ENCODE measurements at places on chromosomes 1 and 21.
A peak's percentile ranks its signal among the peaks of the same experiment; 100 is the strongest.

DNA sequence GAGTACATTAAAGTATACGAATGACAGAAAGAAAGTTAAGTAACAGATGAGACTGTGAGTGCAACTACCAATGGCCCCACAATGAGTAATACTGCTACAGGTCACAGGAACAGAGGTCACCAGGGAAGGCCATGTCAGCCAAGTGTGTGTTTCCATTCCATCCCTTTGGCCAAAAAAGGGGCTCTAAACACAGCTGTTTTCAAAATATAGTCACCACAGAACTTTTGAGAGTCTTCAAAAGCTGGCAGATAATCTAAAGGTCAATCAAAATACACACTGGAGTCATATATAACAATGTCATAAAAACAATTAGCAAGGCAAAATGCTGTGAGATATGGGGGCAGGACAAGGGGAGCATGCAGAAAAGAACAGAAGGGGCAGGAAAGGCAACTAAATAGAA, 10.2 kb downstream of the USP24 start:
- DNase-seq = no peak

DNA sequence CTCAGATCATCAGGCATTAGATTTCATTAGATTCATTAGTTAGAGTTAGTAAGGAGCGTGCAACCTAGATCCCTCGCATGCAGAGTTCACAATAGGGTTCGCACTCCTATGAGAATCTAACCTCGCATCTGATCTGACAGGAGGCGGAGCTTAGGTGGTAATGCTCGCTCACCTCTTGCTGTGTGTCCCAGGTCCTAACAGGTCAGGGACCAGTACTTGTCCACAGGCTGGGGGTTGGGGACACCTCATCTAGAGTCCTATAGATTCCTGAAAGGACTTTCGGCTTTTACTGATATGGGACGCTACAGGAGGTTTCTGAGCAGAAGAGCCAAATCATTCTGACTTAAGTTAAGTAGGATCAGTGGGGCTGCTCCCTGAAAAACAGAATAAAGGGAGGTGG, 91.4 kb downstream of the AKT3 start:
- DNase-seq = no peak

- no peak for DNase-seq
Observed at GRCh38 chr1:72371259-72372035, 89.1 kb upstream of the NEGR1 start.

GRCh38 chr1:236129306-236129705, 13.0 kb upstream of the GPR137B start:
- DNase-seq = no peak

GRCh38 chr1:170134521-170134920, 11.2 kb upstream of the NTMT2 start:
- no peak for DNase-seq

GRCh38 chr1:181160998-181161870, 72.7 kb downstream of the IER5 start:
- DNase-seq = peak; percentile 26

- peak; percentile 3 for DNase-seq
Observed at GRCh38 chr1:48677306-48678287, 99.1 kb downstream of the BEND5 start.

- DNase-seq = no peak
Observed at GRCh38 chr1:57086154-57086553, 120.3 kb upstream of the C8B start.

DNA sequence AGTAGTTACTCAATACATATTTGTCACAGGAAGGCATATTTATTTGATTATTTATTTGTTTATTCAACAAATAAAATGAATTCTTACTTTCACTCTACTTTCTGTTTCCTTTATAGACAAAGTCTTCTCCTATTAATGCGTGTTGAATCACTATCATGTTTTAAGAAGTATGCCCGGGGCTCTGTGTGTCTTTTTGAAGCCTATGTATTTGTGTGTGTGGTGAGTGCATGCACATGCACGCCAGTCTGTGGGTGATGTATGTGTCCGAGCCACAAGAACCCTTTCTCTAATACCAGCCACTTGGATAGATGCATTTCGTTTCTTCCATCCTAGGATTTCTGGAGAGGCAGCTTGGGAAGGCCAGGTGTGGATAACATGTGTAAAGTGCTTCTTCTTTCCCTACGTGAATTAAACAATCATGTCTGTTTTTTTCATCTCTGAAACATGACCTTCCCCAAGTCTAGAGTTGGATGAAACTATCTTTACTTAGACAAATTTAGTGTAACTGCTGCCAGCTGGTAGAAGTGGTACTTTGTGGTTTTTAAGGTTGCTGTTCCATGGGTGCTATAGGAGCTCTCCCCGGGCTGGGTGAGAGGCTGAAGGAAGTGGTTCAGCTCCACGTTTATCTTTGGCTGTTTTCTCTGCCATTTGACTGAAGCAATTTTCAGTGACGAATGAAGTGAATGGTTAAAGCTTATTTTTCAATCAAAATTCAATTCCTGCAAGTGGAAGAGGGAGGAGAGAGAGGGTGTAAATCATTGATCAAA, 46.8 kb upstream of the PPM1J start:
- no peak for DNase-seq

DNA sequence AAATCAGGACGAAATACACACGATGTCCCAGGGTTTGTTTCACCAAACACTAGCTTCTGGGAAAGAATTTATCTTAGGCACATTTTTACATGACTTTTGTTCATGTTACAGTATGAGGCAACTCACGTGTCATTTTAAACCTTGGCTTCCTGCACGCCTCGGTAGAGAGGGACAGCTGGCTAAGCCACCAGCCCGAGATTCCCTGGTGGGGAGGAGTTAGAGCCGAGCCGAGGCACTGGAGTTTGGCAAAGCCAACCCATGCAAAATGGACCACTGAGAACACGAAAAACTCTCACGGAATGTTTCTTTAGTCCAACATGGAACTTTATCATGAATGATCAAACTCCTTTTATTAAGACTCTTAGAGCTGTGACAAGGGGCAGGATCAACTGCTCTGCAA, 240.0 kb downstream of the DYRK1A start:
- no peak for DNase-seq

- DNase-seq = no peak
Observed at GRCh38 chr21:30072496-30072895, 94.1 kb downstream of the CLDN17 start.

- DNase-seq = peak; percentile 12
Observed at GRCh38 chr1:66503841-66504470, 30.0 kb upstream of the SGIP1 start.

GRCh38 chr1:211632117-211632807, 43.2 kb downstream of the NEK2 start:
- no peak for DNase-seq

DNA sequence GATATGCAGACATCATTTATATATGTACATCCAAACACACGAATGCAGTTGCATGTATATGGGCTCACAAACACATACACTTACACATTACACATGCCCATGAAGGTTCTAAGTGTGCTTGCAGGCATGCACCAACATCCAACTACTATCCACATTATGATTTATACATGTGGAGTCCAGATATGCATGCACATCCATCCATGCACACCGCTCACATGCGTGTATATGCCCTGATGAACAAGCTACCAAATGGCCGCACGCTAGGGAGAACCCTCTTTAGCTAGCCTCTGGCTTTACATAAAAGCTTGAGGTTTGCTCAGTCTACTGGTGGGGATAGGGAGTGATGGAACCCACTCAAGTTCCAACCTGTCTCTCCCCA, 8.5 kb downstream of the GPR3 start:
- DNase-seq = no peak

GRCh38 chr1:12384836-12385456, 155.1 kb downstream of the VPS13D start:
- DNase-seq = peak; percentile 55

- DNase-seq = no peak
Observed at GRCh38 chr1:78045926-78046778, at the start of gene GIPC2. Gene GIPC2 (plus strand): TSS chr1:78045966. CDS start chr1:78046095, 129 bp downstream.

GRCh38 chr1:8941906-8942305, 3.8 kb upstream of the CA6 start:
- DNase-seq = no peak

- DNase-seq = peak; percentile 96
Observed at GRCh38 chr1:53238197-53239155, at the start of gene MAGOH. Gene MAGOH (minus strand): TSS chr1:53238518. CDS start chr1:53238448, 70 bp downstream.

DNA sequence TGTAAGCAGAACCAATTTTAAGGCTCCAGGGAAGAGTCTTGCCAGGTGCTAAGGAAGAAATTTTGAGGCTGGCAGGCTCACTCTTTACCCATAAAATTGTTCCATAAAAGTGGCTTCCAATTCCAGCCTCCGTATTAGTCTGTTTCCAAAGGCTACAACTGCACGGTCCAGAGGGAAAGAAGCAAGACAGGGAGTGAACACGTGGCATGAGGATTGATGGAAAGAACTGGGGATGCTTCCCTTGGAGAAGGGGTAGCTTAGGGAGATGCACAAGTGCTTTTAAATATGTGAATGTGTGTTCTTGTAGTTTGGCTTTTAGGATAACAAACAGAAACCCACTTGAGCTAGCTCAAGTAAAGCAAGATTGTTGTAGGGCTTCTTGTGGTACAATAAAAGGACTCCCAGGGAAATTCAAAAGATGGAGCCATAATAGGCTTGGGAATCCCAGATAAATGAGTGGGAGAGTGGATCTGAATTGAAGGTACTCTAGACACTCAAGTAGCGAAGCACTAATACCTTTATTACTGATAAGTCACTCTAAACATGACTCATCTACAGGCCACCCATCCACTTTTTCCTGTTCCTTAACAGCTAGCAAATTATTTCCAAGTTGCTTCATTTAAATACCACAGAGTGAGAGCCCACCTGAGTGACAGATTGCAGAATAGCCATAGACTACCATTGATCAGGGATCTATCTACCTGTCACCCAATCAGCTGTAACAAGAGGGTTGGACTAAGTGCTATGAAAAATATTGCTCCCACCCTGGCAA, 34.8 kb upstream of the NPL start:
- no peak for DNase-seq

DNA sequence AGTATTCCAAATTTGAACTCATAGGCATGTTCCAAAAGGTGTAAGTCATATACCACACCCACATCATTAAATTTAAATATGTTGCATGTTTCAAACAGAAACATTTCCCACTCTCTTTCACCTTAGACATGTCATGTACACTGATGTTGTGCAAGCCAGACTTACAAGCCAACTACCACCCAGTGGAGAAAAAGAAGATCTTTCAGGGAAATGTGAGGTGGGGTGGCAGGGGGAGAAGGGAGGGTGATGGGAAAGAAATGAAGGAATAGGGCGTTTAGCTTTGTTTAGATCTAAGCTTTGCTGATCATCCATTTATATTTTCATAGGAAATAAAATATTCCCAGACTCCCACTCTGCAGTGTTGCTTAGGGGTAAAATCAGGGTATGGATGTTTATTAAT, 1.6 kb downstream of the NEGR1 start:
- no peak for DNase-seq

GRCh38 chr21:44279354-44280260, 6.1 kb upstream of the AIRE start:
- no peak for DNase-seq

GRCh38 chr1:223140611-223141405, 2.2 kb downstream of the TLR5 start:
- DNase-seq = no peak

- peak; percentile 11 for DNase-seq
Observed at GRCh38 chr1:3651026-3651929, 1.0 kb upstream of the TP73 start.

DNA sequence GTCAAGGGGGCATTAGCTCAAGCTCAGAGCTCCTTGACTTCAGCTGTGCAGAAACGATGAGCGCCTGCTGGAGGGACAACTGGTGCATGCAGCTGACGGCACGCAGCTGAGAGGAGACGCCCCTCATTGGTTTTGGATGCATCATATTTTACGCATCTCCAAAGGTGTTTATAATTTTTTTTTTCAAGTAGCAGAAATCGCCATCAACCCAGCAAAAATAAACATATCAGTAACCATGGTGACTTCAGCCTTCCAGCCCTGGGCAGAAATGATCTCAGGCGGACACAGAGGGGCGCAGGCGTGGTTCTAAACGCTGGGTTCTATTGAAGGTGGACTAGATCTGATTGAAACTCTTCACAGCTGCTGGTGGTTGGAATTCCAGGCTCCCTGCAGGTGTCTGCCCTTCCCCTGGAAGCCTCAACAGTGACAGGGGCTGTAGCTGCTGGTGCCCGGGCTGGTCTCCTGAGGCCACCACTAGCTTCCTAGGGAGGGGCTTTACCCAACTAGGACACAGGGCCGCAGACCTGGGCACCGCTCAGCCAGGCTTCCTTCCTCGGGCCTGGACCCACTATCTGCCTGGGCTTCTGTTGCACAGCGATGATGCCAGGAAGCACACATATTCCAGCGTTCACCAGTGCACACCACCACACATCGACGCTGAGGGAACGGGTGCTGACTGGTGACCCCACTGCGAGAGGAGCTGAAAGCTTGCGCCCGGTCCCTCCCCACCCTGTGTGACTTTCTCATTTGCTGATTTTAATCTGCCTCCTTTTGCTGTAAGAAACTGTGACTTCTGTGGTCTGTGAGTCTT, 63.7 kb upstream of the ABCG1 start:
- no peak for DNase-seq

DNA sequence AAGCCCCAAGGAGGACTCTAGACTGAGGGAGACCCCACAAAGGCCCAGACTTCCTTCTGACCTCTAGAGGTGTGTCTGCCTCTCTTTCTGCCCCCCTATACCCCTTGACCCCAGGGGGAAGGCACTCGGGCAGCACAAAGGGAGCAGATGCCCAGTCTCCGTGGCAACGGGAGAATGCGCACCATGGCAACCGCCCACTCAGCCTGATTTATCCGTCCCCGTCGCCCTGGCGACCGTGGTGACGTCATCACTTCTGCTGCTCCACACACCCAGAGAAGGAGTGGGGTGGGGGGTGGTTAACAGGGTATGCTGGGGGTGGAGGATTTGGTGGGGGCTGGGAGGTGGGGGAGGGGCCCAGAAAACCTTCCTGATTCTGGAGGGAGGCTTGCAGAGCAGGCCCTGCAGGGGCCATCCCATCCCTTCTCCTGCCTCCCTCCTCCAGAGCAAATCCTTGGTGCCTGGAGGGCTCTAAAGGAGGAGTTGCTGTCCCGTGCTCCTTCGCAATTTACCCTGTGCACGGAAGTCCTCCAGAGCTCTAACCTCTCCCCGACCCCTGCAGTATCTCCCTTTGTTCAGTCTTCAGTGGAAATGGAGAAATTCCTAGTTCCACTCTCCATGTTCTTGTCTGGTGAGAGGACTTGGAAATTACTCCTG, 6.3 kb downstream of the CELF3 start:
- peak; percentile 19 for DNase-seq

GRCh38 chr1:205339197-205339702, 17.5 kb downstream of the KLHDC8A start:
- DNase-seq = no peak

GRCh38 chr1:208129060-208129459, 115.1 kb downstream of the PLXNA2 start:
- no peak for DNase-seq

DNA sequence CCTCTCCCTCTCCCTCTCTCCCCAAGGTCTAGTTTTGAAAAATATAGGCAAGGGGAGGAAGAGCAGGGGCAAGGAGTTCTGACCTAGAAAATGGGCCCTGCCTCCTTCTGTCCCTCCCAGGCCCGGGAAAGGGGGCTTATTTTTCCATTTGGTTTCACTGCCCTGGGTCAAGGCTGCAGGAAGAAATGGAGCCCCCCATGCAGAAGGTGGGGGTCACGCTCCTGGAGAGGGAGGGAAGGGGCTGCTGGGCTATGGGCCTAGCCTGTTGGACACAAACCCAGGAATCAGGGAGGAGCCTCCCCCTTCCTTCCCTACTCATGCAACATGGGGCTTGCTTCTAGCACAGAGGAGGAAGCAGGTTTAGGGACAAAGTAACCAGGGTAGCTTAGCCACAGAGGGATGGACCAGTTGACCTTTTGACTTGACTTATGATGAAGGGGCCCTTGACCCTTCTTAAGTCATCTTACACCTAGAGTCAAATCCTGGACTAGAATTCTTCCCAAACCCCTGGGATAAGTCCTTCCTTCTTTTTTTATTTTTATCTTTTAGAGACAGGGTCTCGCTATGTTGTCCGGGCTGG, 70.4 kb upstream of the SSBP3 start:
- no peak for DNase-seq

All from CD4-positive, alpha-beta T cell treated with Interleukin-4 for 1 hour (primary cell).